CD14-positive monocyte (primary cell): ENCODE measurements at places on chromosomes 5 and 9. TPM values are rescaled to one million over a fixed set of nuclear protein-coding genes. Genes with fewer than 3 reads are reported as not detected.
A peak's percentile ranks its signal among the peaks of the same experiment; 100 is the strongest.

Gene MEIKIN
- polyA plus RNA-seq: 0.08 and 0.16 TPM in 2 replicates

- H3K27ac ChIP-seq: no peak overlapping the region
- H3K4me3 ChIP-seq: peak overlapping the region; percentile 60
- DNase-seq: peak; percentile 36
- H3K4me1 ChIP-seq: peaks cover 27% of the 10 kb centered on the region
- peaks cover 28% of the 10 kb centered on the region for H3K36me3 ChIP-seq
- no peaks in the 10 kb centered on the region for H3K27me3 ChIP-seq
Observed at GRCh38 chr9:35605351-35606137, 482 bp downstream of the TESK1 start.

GRCh38 chr5:50751064-50751657, 84.7 kb downstream of the PARP8 start:
- no peaks in the 10 kb centered on the region for H3K36me3 ChIP-seq
- peaks cover 4% of the 10 kb centered on the region for H3K4me1 ChIP-seq
- no peaks in the 10 kb centered on the region for H3K27me3 ChIP-seq

DNA sequence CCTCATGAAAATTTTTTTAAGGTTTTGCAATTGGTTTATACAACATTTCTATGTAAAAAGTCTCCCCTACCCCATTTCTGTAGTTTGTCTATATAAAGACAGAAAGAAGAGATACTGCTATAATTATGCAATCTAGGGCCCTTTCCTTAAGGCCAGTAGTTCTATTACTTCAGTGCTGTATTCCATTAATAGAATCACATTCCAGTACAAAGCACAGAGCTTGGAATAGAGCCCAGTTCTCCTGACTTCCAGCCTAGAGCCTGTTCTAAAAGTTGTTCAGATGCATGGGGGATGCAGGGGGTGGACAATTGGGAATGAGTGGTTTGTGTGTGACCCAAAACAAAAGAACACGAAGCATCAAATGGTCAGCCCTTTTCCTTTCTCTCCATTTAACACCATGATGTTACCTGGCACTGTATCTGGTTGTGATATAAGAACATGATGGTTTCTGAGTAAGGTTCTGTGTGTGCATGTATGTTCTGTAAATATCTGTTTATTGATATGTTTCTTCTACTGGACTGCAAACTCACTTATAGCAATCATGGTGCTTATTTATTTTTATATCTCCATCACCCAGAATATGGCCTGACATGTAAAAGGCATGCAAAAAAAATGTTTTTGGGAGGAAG, 8.2 kb upstream of the GRAMD2B start:
- no peaks in the 10 kb centered on the region for H3K27me3 ChIP-seq
- no peak overlapping the region for H3K27ac ChIP-seq
- no peaks in the 10 kb centered on the region for H3K36me3 ChIP-seq
- no peaks in the 10 kb centered on the region for H3K4me1 ChIP-seq
- DNase-seq: no peak

DNA sequence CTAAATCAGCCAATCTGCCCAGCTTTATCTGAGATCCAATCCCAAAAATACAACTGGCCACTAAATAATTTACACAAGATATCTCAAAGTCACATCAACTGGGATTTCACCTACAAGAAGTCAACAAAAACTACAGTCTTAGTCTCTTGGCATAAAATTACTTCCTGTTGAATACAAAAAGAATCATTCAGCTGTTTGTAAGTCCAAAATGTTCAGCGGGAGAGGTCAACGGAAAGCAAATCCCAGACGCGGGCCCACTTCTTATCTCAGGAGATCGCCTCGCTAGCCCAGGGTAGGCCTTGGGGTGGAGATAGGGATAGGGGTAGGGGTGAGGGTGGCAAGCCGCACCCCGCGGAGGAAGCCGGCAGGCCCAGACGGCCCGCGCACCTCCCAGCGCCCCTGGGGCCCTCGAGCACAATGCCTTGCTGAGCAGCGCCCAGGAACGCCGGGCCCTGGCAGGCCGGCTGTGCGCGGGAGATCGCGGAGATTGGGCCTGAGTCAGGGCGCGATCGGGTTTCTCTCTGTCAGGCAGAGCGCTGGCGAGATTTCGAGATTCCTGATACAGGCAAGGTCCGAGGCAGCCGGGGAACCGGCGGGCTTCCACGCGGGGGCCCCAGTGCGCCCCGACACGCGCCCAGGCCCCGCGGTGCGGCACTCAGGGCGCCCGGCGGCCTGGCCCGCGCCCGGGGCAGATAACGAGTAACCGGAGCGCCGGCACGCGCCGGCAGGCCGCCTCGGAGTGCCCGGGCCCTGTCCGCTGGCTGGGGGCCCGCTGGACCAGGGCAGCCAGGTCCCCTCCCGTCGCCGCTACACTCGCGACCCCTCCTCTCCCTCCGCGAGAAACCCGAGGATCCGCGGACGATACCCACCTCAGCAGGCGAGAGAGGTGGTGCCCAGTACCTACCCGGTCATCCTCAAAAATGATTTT, 601 bp downstream of the HINT1 start:
- H3K36me3 ChIP-seq: peaks cover 29% of the 10 kb centered on the region
- DNase-seq: peak; percentile 48
- no peaks in the 10 kb centered on the region for H3K27me3 ChIP-seq
- peak overlapping the region; percentile 60 for H3K4me3 ChIP-seq
- peak overlapping the region; percentile 97 for H3K27ac ChIP-seq

GRCh38 chr9:114370968-114371320, 16.8 kb downstream of the AKNA start:
- DNase-seq: no peak
- H3K36me3 ChIP-seq: peaks cover 78% of the 10 kb centered on the region
- H3K27me3 ChIP-seq: no peaks in the 10 kb centered on the region
- peaks cover 98% of the 10 kb centered on the region for H3K4me1 ChIP-seq

DNA sequence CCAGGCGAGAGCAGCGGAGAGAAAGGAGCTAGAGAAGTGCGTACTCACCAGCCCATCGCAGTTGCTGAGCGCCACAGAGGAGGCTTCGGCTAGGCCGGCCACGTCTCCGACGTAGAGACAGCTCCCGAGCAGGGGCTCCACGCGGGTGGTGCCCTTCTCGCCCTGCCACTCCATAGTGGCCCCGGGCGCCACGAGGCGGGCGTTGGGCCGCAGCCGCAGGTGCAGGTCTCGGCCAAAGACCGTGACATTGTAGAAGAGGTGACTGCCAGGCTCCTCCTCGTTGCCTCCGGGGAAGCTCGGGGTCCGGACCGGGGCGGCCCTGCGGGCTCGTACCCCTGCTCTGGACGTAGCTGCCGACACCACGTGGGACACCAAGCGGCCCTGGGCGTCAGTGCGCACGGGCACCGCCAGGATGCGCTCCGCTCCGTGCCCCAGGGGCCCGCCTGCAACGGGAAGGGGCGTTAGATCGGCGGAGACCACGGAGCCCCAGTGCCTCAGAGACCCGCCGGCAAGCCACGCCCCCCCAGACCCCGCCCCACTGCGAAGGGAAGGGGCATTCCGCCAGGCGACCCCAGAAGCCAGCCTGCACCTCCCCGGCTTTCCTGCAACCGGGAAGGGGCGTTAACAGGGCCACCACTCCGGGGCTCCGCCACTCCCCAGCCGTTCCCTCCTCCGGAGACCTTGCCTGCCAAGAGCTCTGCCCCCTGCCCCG, 1.4 kb downstream of the ADAMTS2 start:
- no peak overlapping the region for H3K4me3 ChIP-seq
- peaks cover 19% of the 10 kb centered on the region for H3K27me3 ChIP-seq
- DNase-seq: no peak
- peaks cover 20% of the 10 kb centered on the region for H3K4me1 ChIP-seq

DNA sequence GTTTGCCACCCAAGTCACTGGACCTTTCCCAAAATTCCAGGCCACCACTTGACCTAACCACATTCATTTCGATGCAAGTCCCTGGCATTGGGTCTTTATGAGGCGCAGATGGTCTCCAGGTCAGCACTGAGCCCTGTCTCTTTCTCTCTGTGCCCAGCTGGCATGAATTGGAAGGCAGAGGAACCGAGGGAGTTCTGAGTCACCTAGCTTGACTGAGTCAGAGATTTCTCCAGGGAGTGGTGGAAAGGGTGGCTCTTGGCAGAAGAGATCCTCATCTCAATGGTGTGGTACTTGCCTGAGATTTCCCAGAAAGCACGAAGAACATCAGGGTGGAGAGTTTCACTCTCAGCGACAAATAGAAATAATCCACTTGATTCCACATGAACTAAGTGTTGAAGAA, 43.8 kb downstream of the WDR36 start:
- H3K27me3 ChIP-seq: no peaks in the 10 kb centered on the region
- H3K4me1 ChIP-seq: peaks cover 3% of the 10 kb centered on the region
- no peak overlapping the region for H3K27ac ChIP-seq
- H3K4me3 ChIP-seq: no peak overlapping the region
- DNase-seq: no peak

DNA sequence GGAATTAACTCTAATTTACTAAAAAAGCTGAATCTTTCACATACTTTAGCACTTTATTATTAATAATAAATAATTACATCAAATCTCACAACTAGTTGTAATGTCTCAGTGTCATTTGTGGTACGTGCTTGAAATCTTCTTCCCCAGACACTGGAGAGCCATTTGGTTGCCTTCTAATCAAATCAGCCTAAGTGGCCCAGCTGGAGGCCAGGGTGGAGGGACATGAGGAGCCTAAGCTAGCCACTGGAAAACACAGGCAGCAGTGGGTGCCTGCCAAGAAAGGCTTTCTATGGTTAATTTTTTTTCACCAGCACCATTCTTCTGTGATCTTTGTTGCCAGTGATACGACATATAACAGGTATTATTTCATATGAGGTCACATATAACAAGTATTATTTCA, 117.0 kb downstream of the ERCC6L2 start:
- H3K27ac ChIP-seq: no peak overlapping the region
- H3K4me1 ChIP-seq: no peaks in the 10 kb centered on the region
- H3K36me3 ChIP-seq: no peaks in the 10 kb centered on the region
- H3K27me3 ChIP-seq: no peaks in the 10 kb centered on the region

DNA sequence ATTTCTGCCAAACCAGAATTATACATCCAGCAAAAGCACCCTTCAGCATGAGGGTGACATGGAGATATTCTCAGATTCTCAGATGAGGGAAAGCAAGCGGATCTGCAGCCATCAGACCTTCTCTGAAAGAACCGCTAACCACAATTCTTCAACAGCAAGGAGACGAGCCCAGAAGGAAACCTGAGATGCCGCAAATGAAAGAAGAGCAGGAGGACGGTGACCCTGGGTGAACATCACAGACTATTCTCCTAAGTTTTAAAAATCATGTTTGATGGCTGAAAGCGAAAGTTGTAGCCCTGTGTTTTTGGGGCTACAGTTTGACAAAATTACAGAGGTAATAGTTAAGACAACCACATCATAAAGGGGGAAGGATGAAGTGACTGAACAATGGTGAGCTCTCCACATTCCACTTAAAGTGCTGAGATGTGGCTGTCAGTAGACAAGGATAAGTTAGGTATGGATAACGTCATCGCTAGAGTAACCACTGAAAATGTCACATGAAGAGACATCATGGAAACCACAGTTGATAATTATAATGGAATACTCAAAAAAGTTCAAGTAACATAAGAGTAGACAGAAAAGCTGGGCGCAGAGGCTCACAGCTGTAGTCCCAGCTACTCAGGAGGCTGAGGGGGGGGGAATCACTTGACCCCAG, 31.5 kb upstream of the NSMF start:
- H3K27me3 ChIP-seq: no peaks in the 10 kb centered on the region
- H3K4me3 ChIP-seq: no peak overlapping the region
- H3K36me3 ChIP-seq: no peaks in the 10 kb centered on the region
- peaks cover 14% of the 10 kb centered on the region for H3K4me1 ChIP-seq
- DNase-seq: no peak

DNA sequence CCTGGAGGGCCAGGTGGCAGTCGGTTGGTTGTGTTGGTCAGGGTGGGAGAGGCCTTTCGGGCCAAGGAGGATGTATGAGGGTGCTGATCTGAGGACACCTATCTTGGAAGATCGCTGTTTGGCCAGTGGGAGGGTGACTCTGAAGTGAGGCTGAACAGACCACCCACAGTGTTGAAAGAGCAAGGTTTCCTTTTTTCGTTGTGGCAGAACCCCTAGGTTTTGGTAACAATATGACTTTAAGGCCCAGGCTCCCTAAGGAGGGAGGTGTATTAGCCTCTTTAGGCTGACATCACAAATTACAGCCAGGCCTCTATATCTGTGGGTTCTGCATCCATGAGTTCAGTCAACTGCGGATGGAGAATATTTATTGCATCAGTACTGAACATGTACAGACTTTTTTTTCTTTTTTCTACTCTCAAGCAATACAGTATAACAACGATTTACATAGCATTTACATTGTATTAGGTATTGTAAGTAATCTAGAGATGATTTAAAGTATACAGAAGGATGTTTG, 86.1 kb downstream of the ARHGAP26 start:
- H3K4me1 ChIP-seq: peaks cover 3% of the 10 kb centered on the region
- H3K27ac ChIP-seq: no peak overlapping the region
- H3K36me3 ChIP-seq: no peaks in the 10 kb centered on the region

DNA sequence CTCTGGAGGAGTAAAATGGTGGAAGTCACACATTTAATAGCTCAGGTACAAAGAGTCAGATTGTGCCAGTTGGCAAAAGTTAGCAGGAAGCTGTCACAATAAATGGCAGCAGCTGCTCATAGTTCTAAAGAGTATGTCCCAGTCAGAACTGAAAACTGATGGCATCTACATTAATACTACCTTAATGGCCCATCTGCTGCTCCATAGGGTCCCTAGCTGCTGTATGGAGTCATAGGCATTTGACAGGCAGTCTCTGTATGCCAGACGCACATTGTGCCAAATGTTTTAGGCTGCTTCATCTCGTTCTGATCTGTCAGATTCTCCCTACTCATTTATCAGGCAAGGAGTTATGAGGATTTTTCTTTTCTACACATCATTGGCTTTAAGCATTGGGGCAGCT, 515.8 kb upstream of the ARRDC3 start:
- no peak overlapping the region for H3K27ac ChIP-seq
- no peaks in the 10 kb centered on the region for H3K36me3 ChIP-seq
- H3K4me1 ChIP-seq: no peaks in the 10 kb centered on the region
- H3K27me3 ChIP-seq: no peaks in the 10 kb centered on the region
- no peak overlapping the region for H3K4me3 ChIP-seq

GRCh38 chr5:169013846-169014245, 287.1 kb downstream of the SLIT3 start:
- H3K27me3 ChIP-seq: no peaks in the 10 kb centered on the region
- H3K27ac ChIP-seq: no peak overlapping the region
- H3K4me3 ChIP-seq: no peak overlapping the region
- no peak for DNase-seq

Gene PSD2
- polyA plus RNA-seq: not detected

Gene SLC4A9
- polyA plus RNA-seq: 0.28 TPM in 1 of 2 replicates, not detected in the other

Gene LURAP1L
- not detected for polyA plus RNA-seq

Gene FST
- not detected for polyA plus RNA-seq

- H3K27ac ChIP-seq: no peak overlapping the region
- peaks cover 6% of the 10 kb centered on the region for H3K4me1 ChIP-seq
- peaks cover 16% of the 10 kb centered on the region for H3K27me3 ChIP-seq
- no peak overlapping the region for H3K4me3 ChIP-seq
Observed at GRCh38 chr9:98974106-98974505, 30.4 kb downstream of the COL15A1 start.
